Ovary (tissue), 10 donors: ENCODE measurements at places on chromosomes 5 and 9. TPM values are rescaled to one million over a fixed set of nuclear protein-coding genes. Genes with fewer than 3 reads are reported as not detected.

Gene LAMC3
- 3.5 TPM for total RNA-seq

Gene HAVCR1
- not detected for total RNA-seq

Gene IL5
- total RNA-seq: not detected

- DNase-seq: no peak
Observed at GRCh38 chr9:14967450-14968321, 57.5 kb upstream of the FREM1 start.

Gene NIM1K
- total RNA-seq: 0.12 TPM

DNA sequence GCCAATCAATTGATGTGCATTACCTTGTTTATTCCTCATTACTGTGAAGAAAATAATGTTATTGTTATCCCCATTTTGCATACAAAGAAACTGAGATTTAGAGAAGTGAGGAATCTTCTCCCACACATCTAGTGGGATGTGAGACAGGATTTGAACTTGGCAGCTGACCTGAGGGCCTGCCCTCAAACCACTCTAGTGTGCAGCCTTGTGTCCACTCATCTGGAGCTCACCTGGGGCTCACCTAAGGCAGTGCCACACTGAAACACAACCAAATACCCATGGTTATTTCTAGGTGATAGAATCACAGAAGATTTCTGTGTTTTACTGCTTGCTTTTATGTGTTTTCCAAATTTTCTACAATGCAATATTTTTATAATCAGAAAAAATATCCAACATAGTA lies 94.7 kb upstream of the SAP30L start:
- DNase-seq: no peak

- DNase-seq: no peak
Observed at GRCh38 chr5:5220901-5221631, 80.9 kb downstream of the ADAMTS16 start.
